ENCODE measurements at places on chromosomes 12 and 14.

GRCh38 chr12:100238801-100239200 lies 28.1 kb downstream of the DEPDC4 start:
- no peak for DNase-seq

GRCh38 chr12:16634786-16635185 lies 28.8 kb upstream of the LMO3 start:
- no peak for DNase-seq

- DNase-seq = no peak
Observed at GRCh38 chr12:16607906-16608775, 2.2 kb upstream of the LMO3 start.

DNA sequence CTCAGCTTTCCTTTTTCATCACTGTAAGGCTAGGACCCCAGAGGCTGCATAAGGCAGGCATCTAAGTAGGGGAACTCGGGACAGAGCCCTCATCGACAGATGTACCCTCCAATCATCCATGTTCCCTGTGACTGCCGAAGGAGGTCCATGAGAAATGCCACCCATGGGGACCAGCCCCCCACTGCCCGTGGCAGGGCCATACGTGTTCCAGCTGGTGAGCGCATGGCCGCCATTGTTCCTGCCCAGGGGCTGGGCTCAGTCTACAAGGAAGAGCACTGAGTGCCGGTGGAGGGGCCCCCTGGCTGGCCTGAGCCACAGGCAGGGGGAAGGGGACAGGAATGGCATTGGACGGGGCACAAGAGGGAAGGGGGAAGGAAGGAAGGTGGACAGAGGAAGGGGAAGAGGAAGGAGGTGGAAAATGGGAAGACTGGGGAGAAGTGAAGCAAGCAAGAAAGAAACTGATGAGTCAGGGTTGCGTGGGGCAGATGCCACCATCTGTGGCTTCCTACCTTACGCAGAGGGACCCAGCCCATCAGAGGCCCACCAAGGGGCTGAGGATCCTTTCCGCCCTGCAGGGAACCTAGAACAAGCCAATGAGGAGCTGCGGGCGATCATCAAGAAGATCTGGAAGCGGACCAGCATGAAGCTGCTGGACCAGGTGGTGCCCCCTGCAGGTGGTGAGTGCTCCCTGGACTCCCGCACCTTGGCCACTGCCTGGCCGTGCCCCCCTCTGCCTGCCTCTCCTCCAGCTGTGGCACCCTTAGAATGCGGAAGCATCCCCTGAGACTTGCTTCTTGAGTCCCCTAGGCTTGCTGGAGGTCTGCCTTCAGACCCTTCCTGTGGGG lies 120.6 kb upstream of the FKBP4 start:
- DNase-seq = no peak

GRCh38 chr12:120677765-120678473 lies 9.0 kb upstream of the MLEC start:
- no peak for DNase-seq

DNA sequence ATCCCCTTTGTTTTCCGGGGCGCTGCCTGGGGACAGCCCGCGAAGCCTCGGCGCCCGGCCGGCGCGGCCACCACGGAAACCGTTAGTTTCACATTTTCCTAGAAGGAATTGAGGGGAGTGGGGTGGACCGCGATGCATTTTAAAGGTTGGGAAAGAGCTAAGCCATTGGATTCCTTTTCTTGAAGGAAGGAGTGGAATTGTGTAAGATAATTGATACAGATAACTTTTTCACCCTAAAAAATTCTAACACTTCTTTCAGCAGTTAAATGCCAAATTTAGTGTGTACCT lies 137.1 kb downstream of the MON2 start:
- DNase-seq = no peak

DNA sequence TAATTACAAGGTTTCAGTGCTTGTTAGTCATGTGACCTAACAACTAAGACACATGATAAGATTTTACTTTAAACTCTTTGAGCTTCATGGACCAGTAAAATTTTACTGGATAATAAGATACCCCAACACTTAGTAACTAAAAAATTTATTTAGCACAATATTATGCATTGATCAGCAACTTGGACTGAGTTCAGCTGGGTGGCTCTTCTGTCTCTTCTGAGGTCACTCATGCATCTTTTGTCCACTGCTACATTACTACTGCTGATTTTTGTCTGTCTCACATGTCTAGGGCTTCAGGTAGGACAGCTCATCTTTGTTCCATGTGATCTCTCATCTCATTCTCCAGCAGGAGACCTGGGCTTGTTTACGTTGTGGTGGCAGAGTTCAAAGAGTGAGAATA lies 370.2 kb upstream of the TMTC1 start:
- no peak for DNase-seq

- DNase-seq = no peak
Observed at GRCh38 chr12:57470970-57471656, 8.6 kb downstream of the ARHGAP9 start.

GRCh38 chr14:46417066-46417465 lies 234.5 kb downstream of the RPL10L start:
- no peak for DNase-seq

DNA sequence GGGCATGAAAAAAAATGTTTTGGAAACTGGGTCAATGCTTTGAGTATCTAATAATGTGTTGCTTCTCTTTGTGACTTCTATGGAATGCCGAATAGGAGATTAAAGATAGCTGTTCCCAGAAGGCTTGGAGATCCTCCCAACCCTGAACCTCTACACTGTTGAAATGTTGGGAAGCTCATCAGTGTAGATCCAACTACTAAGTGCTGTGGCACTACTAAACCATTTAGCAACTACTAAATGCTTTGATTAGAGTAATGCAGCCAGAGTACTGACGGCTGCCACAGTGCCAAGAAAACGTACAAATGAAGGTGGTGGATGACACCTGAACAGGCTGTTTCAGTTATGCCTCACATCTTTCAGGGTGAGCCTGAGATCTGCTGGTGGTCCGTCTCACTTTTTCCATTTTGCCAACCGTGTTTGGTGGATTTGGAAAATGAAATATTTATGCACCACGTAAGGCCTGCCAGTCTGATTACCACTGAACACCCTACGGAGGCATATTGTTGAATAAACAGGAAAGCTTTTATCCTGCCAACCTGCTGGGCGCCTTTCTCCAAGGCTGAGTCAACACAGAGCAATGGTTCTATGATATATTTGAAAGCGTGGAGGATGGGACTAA lies 938.0 kb upstream of the FLRT2 start:
- DNase-seq = peak; percentile 52

DNA sequence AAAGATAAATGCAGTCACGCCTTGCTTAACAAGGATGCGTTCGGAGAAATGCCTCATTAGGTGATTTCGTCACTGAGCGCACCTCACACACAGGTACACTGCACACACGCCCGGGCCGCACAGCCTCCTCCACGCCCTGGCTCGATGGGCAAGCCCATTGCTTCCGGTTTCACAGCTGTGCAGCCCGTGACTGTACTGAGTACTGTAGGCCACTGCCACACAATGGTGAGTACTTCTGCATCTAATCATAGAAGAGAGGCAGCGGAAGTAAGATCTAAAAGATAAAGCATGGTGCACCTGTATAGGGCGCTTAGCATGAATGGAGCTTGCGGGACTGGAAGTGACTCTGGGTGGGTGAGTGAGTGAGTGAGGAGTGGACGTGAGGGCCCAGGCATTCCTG lies 4.3 kb downstream of the RIMBP2 start:
- DNase-seq = no peak

GRCh38 chr12:19220205-19220604 lies 90.7 kb downstream of the PLEKHA5 start:
- no peak for DNase-seq

DNA sequence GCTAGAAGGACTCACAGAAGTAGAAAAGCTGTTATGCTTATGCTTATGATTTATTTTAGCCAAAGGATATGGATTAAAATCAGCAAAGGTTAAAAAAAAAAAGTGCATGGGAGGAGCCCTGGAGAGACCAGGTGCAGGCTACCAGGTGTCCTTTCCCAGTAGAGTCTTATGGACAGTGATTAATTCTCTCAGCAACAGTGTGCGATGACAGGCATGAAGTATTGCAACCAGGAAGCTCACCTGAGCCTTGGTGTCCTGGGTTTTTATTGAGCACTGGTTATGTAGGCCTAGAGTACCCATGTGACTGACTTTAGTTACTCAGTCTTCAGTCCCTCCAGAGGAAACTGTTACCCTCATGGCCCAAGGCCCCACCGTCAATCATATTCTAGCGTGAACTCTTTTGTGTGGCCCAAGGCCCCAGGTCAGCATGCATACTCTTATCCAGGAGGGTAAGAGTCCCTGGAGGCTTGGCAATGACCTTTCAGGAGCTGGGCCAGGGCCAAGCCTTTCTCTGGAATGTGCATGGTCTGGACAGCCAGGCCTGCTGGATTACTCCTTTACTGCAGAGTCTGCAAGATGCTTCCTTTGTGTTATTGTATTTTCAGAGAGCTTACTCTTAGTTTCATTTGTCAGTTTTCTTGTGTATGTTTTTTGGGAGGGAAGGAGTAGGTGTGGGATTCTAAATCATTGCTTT lies 69.6 kb upstream of the RD3L start:
- DNase-seq = no peak

DNA sequence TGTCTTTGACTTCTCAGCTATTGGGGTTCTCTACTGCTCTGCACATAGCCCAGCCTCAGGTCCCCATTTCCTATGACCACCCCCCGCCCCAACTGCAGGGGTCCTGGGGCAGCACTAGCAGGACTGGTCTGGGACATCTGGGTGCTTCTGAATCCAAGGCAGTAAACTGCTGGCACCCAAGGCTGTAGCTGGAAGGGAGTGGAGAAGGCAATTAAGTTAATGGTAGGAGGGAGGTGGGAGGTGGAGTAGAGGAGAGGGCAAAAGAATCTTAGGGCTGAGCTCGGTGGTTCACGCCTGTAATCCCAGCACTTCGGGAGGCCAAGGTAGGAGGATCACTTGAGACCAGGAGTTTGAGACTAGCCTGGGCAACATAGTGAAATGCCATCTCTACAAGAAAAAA lies 11.5 kb downstream of the PLEK2 start:
- DNase-seq = no peak

DNA sequence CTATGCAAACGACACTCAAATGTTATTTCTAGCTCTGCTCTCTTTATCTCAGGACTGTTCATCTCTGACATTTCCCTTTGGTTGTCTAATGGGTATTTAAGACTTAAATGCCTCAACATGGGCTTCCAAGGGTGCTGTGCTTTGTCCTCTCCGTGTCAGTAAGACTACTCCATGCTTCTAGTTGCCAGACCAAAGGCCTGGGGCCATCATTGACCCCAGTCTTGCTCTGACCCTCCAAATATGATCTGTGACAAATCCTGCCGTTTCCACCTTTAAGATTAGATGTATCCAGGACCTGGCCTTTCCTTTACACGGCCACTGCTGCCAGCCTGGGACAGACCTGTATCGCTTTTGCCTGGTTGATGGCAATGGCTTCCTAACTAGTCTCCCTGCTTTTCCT lies 126.3 kb upstream of the DYRK2 start:
- DNase-seq = no peak

DNA sequence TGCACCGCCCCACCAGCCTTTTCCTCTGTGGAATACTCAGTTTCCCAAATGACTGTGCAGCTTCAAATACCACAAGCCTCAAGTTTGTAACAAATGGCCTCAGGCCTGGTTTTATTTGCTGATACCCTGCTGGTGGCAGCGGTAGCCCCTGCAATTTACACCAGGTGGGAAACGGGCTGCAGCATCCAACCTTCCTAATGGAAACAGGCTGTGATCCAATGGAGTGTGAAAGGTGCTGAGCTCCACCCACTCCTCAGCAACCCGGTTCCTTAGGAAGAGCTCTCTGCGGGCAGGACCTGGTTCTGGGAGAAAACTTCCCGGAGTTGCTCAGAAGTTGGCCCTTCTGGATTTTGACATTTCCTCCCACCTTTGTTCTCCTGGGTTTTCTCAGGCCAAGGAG lies 41.7 kb upstream of the LTA4H start:
- no peak for DNase-seq

DNA sequence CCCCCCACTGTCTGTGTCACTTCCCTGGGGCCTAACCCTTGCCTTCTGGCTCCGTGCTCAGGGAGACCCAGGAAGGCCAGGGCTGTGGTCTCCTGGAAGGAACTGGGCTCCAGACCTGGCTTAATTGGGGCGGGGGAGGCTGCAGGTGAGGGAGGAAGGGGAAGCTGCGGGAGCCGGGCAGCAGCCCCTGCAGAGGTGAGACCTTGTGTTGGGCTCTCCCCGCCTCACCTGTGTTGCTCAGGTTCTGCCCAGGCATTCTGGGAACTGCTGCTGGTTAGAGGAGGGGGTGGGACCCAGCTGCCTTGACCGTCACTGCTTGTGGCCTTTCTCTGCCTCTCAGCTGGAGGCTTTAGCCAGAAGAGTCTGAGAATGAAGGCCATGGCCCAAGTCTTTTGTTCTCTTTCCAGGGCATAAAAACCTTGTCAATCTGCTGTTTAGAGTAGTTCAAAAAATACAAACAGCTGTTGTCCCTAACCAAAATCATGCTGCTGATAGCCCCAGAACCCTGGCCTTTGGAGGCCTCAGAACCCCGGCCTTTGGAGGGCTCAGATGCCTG lies 247.6 kb downstream of the CHST11 start:
- no peak for DNase-seq

DNA sequence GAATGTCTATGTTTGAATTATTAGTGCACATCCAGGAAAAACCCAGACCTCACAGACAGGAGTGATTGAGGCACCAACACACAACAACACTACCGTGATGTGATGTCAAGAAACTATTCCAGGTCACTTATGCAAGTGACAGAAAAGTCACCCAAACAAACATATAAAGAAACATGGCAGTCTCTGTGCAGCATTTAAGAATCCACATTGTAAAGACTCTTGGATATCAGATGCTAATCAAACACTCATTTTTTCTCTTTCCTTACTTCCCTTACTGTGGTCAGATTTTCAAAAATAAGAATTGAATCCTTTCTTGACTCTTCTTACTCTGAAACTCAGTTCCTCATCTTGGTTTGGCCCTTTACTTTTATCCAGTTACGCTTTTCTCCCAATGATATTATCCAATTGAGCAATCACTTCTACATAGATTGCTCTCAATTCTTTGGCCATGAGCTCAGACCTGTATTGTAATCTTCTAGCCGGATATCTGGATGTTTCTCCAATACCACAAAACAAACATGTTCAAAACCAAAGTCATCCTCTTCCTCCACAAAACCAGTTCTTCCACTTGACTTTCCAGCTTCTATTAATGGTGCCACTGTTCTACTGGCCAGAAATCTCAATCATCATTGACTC lies 115.4 kb downstream of the DUSP6 start:
- peak; percentile 6 for DNase-seq

GRCh38 chr12:1234073-1234472 lies 243.1 kb downstream of the ERC1 start:
- DNase-seq = peak; percentile 58

DNA sequence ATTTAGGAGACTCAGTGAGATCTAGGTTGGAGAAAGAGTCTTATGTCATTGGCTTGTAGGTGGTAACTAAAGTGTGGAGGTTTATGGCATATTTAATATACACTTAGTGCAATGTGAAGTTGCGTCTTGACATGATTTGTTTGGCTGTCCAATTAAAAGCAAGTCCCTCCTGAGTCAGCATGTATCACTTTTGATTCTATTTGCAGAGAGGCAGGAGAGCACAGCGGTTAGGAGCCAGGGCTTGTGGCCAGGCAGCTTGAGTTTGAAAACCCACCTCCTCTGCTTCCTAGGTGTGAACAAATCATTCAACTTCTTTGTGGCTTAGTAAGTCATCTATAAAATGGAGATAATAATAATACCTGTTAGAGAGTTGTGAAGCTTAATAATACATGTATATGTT lies 68.5 kb upstream of the OTX2 start:
- no peak for DNase-seq
